Activated naive CD4-positive, alpha-beta T cell treated with anti-CD3 and anti-CD28 coated beads, Interleukin-2, amount 10 ng/mL, durations not matched to agents 7 days and 5 days (primary cell): ENCODE measurements at places on chromosomes 6 and 20.
A peak's percentile ranks its signal among the peaks of the same experiment; 100 is the strongest.

GRCh38 chr20:4060064-4060795, 44.9 kb upstream of the RNF24 start:
- H3K4me3 ChIP-seq, result no peak overlapping the region
- H3K27ac ChIP-seq, result peak overlapping the region; percentile 12
- H3K4me1 ChIP-seq, result peaks cover 31% of the 10 kb centered on the region
- no peaks in the 10 kb centered on the region for H3K27me3 ChIP-seq

- no peak overlapping the region for H3K27ac ChIP-seq
- DNase-seq, result no peak
- H3K27me3 ChIP-seq, result peaks cover 43% of the 10 kb centered on the region
- H3K4me3 ChIP-seq, result no peak overlapping the region
Measured at GRCh38 chr6:170107606-170108222, 183.2 kb downstream of the DLL1 start.

- H3K4me3 ChIP-seq, result no peak overlapping the region
- H3K4me1 ChIP-seq, result no peaks in the 10 kb centered on the region
- DNase-seq, result no peak
- no peaks in the 10 kb centered on the region for H3K27me3 ChIP-seq
- H3K36me3 ChIP-seq, result no peaks in the 10 kb centered on the region
- no peak overlapping the region for H3K27ac ChIP-seq
Measured at GRCh38 chr6:56687551-56687950, 44.9 kb upstream of the DST start.

- no peak overlapping the region for H3K4me3 ChIP-seq
- peaks cover 2% of the 10 kb centered on the region for H3K4me1 ChIP-seq
- no peak for DNase-seq
- peaks cover 22% of the 10 kb centered on the region for H3K27me3 ChIP-seq
- no peaks in the 10 kb centered on the region for H3K36me3 ChIP-seq
- no peak overlapping the region for H3K27ac ChIP-seq
Measured at GRCh38 chr20:33882481-33882880, 71.3 kb downstream of the CHMP4B start.

DNA sequence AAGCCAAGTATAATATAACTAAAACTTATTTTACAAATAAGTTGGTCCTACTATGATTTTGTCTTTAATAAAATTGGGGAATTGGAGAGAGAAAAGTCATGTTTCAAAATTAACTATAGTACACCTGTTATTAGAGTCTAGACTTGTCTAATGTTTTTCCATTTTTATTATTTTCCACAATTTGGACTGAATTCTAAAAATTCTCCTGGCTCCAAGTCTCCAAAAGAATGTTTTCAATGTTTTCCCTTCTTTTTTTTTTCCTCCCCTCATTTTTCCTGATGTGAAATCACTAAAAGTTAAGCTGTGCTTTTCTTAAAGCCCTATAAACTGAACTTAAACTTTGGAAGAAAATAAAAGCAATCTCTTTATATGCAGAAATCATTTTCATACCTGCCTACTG, 11.3 kb downstream of the PTGIS start:
- H3K36me3 ChIP-seq, result peaks cover 4% of the 10 kb centered on the region
- peaks cover 74% of the 10 kb centered on the region for H3K27me3 ChIP-seq
- peaks cover 7% of the 10 kb centered on the region for H3K4me1 ChIP-seq
- H3K27ac ChIP-seq, result no peak overlapping the region
- H3K4me3 ChIP-seq, result no peak overlapping the region

DNA sequence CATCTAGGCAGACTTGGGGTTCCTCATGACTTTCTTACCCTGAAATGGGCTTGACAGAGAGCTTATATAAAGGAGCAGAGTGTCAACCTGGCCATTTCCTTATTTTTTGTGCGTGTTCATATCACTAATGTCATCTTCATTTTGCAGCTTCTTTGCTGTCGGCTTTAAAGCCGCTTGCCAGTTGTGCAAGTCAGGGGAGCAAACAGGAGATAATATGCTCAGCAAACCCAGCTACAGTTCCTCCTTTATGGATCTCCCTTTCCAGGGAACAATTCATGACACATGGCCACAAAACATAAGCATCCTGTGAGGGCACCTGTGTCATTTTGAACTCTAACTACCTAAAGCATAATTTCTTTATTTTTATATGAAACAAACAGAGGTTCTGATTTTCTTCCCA, 6.5 kb upstream of the TUBB2B start:
- peaks cover 31% of the 10 kb centered on the region for H3K4me1 ChIP-seq
- H3K4me3 ChIP-seq, result no peak overlapping the region
- no peak for DNase-seq
- H3K27me3 ChIP-seq, result peaks cover 99% of the 10 kb centered on the region

DNA sequence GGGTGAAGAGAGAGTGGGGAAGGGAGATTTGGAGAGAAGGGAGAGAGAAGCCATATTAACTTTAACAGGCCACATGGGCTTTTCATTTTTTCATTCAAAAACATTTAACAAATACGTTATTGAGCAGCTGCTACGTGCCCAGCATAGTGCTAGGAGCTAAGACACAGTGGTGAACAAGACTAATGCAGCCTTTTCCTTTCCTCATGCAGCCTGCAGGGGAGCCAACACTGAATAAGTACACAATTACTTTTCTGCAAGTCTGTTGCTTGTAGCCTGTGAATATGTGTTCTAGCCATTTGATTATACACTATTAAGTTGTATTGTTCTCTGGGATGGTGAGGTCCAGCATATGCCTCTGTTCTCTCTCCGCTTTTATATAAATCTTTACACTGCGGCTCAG, 1.9 kb upstream of the BLOC1S5 start:
- peaks cover 4% of the 10 kb centered on the region for H3K27me3 ChIP-seq
- H3K4me3 ChIP-seq, result no peak overlapping the region
- no peak for DNase-seq
- peaks cover 35% of the 10 kb centered on the region for H3K4me1 ChIP-seq

DNA sequence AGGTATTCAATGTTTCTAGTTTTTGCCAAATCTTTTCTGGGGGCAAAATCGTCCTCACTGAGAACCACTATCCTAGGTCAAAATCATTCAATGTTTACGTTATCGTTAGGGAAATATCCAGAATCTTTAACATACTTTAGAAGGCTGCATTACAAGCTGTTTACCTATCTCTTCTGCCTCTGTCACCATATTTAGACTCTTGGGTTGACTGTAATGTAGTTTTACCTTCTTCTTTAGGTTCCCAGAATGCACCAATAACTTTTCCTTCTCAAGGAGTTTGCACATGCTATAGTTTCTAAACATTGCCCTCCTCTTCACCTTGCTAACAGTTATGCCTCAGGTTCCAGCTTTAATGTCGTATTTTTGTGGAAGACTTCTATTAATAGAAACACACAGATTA, 1185.5 kb upstream of the ADGRB3 start:
- H3K27ac ChIP-seq, result no peak overlapping the region
- no peak for DNase-seq
- H3K36me3 ChIP-seq, result no peaks in the 10 kb centered on the region
- no peak overlapping the region for H3K4me3 ChIP-seq
- H3K4me1 ChIP-seq, result no peaks in the 10 kb centered on the region

DNA sequence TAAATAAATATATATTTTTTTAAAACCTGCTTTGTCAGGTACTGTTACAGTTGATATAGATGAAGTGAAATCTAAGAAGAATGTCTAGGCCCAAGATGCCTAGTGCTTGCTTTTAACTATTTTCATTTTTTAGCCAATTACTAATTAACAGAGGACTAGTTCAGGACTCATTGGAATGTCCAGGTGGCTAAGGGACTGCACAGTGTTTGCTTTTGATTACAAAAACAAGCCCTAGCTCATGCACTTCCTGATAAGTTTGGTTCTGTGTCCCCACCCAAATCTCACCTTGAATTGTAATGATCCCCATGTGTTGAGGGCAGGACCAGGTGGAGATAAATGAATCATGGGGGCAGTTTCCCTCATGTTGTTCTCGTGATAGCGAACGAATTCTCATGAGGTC, 417.1 kb downstream of the PLCB1 start:
- no peak for DNase-seq
- H3K4me3 ChIP-seq, result no peak overlapping the region
- H3K27me3 ChIP-seq, result no peaks in the 10 kb centered on the region
- H3K36me3 ChIP-seq, result no peaks in the 10 kb centered on the region
- no peak overlapping the region for H3K27ac ChIP-seq

GRCh38 chr6:76220805-76221204, 148.3 kb upstream of the IMPG1 start:
- no peak overlapping the region for H3K27ac ChIP-seq
- H3K4me3 ChIP-seq, result no peak overlapping the region
- peaks cover 2% of the 10 kb centered on the region for H3K4me1 ChIP-seq
- no peaks in the 10 kb centered on the region for H3K27me3 ChIP-seq

DNA sequence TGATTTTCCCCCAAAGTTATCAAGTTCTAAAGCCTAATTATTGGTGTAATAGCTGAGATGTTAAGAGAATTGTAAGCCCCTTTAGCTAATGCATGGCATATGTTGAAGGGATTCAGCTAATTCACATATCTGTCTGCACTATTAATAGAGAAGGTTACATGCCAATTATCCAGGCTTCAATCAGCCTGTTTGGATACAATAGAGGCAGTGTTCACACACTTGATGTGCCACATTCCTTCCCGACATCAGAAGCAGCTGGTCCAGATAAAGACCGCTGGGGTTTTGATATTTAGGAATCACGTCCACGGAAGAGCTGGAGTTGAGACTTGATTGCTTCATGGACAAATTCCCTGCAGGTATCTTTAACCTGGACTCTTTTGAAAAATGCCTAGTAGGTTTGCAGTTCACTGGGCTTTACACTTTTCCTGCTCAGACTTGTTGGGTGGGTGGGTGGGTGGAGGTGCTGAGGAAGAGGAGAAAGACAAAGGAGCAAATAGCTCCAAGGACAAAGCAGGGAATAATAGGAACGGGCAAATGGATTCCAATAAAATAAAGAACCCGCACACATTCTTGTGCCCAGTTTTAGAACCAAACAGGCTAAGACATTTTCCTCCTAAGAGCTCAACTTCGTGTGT, 142.6 kb upstream of the ZNF217 start:
- peak overlapping the region; percentile 64 for H3K27ac ChIP-seq
- H3K4me3 ChIP-seq, result peak overlapping the region; percentile 37
- peaks cover 6% of the 10 kb centered on the region for H3K36me3 ChIP-seq
- DNase-seq, result no peak
- peaks cover 49% of the 10 kb centered on the region for H3K4me1 ChIP-seq

GRCh38 chr6:42331019-42331418, 113.4 kb upstream of the MRPS10 start:
- no peak overlapping the region for H3K27ac ChIP-seq
- DNase-seq, result no peak
- H3K4me1 ChIP-seq, result no peaks in the 10 kb centered on the region

- H3K4me1 ChIP-seq, result peaks cover 50% of the 10 kb centered on the region
- no peaks in the 10 kb centered on the region for H3K27me3 ChIP-seq
- DNase-seq, result no peak
- H3K4me3 ChIP-seq, result no peak overlapping the region
- H3K36me3 ChIP-seq, result peaks cover 36% of the 10 kb centered on the region
- H3K27ac ChIP-seq, result no peak overlapping the region
Measured at GRCh38 chr20:49163696-49164095, 24.4 kb downstream of the STAU1 start.

DNA sequence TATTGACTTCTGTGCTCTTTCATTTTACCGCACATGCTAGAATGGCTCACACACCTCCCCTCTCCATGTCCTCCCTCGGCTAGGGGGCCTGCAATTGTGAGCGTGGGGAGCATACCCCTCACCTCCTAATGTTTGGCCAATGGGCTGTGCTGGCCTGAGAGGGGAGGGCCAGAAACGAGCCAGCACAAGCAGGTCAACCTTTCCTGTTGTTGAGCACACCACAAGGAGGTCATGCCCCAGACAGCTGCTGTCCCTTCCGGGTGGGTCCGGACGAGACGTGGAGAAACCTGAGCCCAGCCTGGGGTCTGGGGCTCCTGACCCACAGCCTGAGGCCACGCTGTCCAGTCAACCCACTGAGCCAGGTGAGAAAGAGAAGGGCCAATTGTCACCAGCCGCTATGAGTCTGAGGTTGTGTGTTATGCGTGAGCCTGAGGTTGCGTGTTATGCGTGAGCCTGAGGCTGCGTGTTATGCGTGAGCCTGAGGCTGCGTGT, 77.4 kb downstream of the TTLL2 start:
- no peak overlapping the region for H3K4me3 ChIP-seq
- H3K4me1 ChIP-seq, result no peaks in the 10 kb centered on the region
- H3K36me3 ChIP-seq, result no peaks in the 10 kb centered on the region
- peaks cover 12% of the 10 kb centered on the region for H3K27me3 ChIP-seq
- H3K27ac ChIP-seq, result no peak overlapping the region

- peak overlapping the region; percentile 7 for H3K4me3 ChIP-seq
- H3K27me3 ChIP-seq, result peaks cover 14% of the 10 kb centered on the region
- peaks cover 40% of the 10 kb centered on the region for H3K36me3 ChIP-seq
- DNase-seq, result peak; percentile 34
Measured at GRCh38 chr6:31351401-31352309, 5.3 kb downstream of the HLA-B start.

- H3K4me3 ChIP-seq, result no peak overlapping the region
- H3K4me1 ChIP-seq, result peaks cover 3% of the 10 kb centered on the region
- no peak overlapping the region for H3K27ac ChIP-seq
Measured at GRCh38 chr6:119116712-119117281, 38.3 kb upstream of the FAM184A start.

GRCh38 chr6:2229742-2230141, 15.7 kb downstream of the GMDS start:
- peaks cover 20% of the 10 kb centered on the region for H3K4me1 ChIP-seq
- no peak for DNase-seq
- no peaks in the 10 kb centered on the region for H3K27me3 ChIP-seq
- H3K36me3 ChIP-seq, result no peaks in the 10 kb centered on the region
- H3K27ac ChIP-seq, result no peak overlapping the region

GRCh38 chr20:56839786-56840185, 210.7 kb downstream of the TFAP2C start:
- no peak overlapping the region for H3K27ac ChIP-seq
- H3K27me3 ChIP-seq, result peaks cover 10% of the 10 kb centered on the region
- no peak overlapping the region for H3K4me3 ChIP-seq
- H3K36me3 ChIP-seq, result no peaks in the 10 kb centered on the region

GRCh38 chr20:34388000-34388399, 24.9 kb downstream of the ITCH start:
- peaks cover 23% of the 10 kb centered on the region for H3K36me3 ChIP-seq
- H3K27ac ChIP-seq, result no peak overlapping the region
- H3K27me3 ChIP-seq, result no peaks in the 10 kb centered on the region

- H3K27me3 ChIP-seq, result no peaks in the 10 kb centered on the region
- H3K36me3 ChIP-seq, result no peaks in the 10 kb centered on the region
- DNase-seq, result peak; percentile 20
- H3K4me3 ChIP-seq, result no peak overlapping the region
Measured at GRCh38 chr6:92810913-92811312, 608.4 kb downstream of the EPHA7 start.

DNA sequence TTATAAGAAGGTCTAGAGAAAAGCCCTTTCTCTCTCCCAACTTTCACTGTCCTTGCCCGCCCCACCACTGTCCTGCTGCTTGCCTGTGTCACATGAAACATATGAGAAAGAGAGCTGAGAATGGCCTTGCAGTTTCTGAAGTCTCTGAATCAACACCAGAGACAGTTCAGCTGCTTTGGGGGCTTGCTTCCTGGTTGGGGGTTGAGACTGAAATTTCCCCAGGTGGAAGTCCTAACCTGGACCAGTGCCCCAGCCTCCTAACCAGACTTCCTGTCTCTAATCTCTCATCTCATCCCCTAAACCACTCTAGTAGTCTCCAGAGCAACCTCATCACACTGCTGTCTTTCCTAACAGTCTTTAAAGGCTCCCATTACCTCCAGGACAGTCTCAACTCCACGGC, 10.7 kb downstream of the TRAM2 start:
- no peak overlapping the region for H3K27ac ChIP-seq
- peaks cover 10% of the 10 kb centered on the region for H3K4me1 ChIP-seq
- H3K36me3 ChIP-seq, result no peaks in the 10 kb centered on the region
- H3K4me3 ChIP-seq, result no peak overlapping the region
- H3K27me3 ChIP-seq, result no peaks in the 10 kb centered on the region
- DNase-seq, result no peak

GRCh38 chr6:34011264-34011663, 134.6 kb downstream of the GRM4 start:
- DNase-seq, result no peak
- peaks cover 23% of the 10 kb centered on the region for H3K27me3 ChIP-seq
- no peak overlapping the region for H3K27ac ChIP-seq
- no peak overlapping the region for H3K4me3 ChIP-seq
- no peaks in the 10 kb centered on the region for H3K4me1 ChIP-seq
- no peaks in the 10 kb centered on the region for H3K36me3 ChIP-seq
